A172 (cell line): ENCODE measurements at places on chromosomes 16 and 17.
A peak's percentile ranks its signal among the peaks of the same experiment; 100 is the strongest.

DNA sequence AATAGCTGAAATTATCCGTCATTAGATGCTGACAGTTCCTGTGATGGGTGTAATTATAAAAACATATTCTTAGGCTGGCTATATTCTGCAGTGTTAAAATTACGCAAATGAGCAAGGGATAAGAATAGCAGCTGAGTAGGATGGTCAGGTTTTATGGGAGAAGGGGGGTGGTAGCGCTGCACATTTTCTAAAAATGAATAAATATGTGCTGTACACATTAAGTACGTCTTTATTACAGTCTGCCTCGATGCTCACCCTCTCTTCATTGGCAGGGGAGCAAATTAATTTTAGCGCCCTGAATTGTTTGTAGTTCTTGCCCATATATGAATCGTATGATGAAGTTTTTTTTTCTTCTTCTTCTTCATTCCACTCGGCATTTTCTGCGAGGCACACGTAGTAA lies 244.2 kb downstream of the SNX29 start:
- DNase-seq, result no peak

DNA sequence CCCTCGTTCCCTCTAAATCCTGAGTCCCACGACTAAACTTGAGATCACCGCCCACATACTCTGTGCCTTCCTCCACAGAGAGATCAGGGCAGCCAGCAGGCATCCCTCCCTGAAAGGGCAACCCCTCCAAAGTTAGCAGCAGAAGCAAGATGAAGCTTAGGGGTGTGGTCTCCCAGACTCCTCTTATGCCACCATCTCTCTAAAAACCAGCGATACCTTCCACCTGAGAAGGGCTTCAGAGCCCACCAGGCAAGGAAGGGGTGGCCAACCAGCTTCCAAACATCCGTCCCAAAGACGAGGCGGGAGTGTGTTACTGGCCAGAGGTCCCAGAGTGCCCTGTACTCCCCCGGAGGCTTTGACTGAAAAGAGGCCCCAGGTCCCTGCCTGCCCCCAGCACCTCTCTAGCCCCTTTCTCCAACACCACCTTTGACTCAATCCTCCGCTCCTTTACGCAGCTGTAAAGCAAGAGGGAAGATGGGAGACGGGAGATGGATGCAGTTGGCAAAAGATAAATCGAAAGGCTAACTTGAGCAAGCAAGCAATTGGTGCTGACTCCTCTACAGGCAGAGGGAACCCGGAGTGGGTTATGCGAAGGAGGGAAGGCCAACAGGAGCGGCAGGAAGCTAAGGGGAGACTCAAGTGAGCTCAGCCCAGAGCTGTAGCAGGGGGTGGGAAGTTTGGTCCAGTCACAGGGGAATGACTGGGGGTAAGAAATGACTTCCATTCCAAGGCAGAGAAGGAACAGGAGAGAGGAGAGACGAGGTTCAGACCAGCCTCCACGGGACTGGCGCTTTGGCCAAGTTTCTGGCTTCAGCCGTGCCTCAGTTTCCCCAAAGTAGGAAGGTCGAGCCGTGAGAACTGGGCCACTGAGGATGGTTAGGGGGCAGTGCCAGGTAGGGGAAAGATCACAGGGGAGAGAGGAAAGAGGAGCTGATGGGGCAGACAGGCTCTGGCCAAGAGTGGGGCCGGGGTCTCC lies 1.0 kb downstream of the ST3GAL2 start:
- no peak for DNase-seq

DNA sequence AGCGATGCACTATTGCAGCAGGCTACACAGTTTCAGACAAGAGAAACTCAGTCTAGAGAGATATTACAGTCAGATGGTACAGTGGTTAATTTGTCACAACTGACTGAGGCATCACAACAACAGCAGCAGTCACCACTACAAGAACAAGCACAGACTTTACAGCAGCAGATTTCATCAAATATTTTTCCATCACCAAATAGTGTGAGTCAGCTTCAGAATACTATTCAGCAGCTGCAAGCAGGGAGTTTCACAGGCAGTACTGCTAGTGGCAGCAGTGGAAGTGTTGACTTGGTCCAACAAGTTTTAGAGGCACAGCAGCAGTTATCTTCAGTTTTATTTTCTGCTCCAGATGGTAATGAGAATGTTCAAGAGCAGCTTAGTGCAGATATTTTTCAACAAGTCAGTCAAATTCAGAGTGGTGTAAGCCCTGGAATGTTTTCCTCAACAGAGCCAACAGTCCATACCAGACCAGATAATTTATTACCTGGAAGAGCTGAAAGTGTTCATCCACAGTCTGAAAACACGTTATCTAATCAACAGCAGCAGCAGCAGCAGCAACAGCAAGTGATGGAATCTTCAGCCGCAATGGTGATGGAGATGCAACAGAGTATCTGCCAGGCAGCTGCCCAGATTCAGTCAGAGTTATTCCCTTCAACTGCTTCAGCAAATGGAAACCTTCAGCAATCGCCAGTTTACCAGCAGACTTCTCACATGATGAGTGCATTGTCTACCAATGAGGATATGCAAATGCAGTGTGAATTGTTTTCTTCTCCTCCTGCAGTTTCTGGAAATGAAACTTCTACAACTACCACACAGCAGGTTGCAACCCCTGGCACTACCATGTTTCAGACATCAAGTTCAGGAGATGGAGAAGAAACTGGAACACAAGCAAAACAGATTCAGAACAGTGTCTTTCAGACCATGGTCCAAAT lies 34.1 kb downstream of the NQO1 start:
- peak; percentile 5 for DNase-seq

- no peak for DNase-seq
Measured at GRCh38 chr17:80899402-80900268, 92.0 kb upstream of the CHMP6 start.

DNA sequence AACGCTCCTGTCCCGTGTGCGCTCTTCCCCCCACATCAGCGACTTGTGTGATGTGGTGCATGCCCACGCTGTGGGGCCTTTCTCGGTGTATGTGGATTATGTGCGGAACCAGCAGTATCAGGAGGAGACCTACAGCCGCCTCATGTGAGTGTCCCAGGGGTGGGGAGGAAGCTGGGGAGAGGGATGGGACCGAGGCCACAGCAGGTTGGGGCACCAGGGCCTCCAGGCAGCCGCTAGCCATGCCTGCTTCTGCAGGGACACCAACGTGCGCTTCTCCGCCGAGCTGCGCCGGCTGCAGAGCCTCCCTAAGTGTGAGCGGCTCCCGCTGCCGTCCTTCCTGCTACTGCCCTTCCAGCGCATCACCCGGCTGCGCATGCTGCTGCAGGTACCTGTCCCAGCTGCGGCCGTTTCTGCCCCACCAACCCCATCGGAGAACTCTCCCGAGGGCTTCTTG lies 5.8 kb downstream of the ARHGEF15 start:
- no peak for DNase-seq

DNA sequence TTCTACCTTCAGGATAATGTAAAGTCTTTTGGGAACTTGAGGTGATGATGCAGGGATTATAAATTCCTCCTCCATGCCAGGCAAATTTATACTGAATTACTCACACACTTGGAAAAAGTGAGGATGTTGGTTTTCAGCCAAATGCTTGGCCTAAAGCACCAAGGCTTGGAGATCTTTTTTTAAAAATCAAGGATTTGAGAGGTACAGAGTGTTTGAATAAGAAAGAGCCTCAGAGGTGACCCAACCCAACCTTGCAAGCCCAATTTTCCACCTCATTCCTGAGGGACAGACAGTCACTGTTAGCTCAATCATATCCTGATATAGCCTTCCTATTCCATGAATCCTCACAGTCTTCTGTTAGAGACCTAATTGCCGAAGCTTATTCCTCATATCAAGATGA lies 14.0 kb downstream of the GRIN2A start:
- peak; percentile 29 for DNase-seq

- no peak for DNase-seq
Measured at GRCh38 chr17:80473701-80474100, 2.7 kb downstream of the NPTX1 start.

DNA sequence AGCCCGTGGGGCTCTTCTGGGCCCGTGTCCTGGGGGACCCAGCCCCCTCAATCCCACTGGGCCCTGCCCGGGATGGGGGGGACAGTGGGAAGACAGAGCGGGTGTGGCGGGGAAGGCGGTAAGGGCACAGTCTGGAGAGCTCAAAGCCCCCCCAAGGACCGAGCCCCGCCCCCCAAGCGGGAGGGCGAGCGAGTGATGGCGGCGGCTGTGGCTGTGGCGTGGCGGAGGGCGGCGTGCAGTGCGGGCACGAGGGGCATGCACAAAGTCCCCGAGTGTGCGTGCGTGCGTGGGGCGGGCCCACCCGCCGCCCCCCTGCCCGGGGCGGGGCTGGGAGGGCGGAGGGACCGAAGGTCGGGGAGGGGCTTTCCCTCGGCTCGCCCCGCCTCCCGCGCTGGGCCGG lies 3.6 kb upstream of the WDR24 start:
- no peak for DNase-seq

DNA sequence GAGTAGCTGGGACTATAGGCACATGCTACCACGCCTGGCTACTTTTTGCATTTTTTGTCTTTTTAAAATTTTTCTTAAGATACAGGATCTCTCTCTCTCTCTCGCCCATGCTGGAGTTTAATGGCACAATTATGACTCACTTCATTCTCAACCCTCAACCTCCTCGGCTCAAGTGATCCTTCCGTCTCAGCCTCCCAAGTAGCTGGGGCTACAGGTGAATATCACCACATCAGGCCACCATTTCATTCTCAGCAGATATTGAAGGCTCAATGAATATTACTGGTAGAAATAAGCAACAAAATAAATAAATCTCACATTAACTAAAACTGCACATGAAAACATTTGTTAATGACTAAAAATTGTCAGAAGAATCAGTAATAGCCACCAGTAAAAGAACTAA lies 41.7 kb downstream of the BRIP1 start:
- no peak for DNase-seq

GRCh38 chr17:14067347-14067746 lies 2.0 kb upstream of the COX10 start:
- DNase-seq, result no peak

DNA sequence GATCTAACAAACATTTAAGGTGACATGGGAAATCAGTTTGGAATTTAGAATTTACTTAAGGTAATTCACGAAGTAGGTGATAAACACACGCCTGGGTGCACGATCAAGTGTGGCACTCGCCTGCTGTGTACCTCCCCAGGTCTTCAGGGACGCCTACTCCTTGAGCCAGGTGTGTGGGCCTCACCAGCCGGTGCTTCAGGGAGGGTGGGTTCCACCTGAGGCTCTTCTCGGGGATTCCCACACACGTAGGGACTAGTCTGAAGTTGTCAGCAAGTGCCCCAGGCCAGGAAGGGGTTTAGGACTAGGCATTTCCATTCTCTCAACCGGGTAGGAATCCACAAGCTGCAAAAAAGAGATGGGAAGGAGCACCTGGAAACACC lies 9.8 kb upstream of the NAT9 start:
- no peak for DNase-seq

DNA sequence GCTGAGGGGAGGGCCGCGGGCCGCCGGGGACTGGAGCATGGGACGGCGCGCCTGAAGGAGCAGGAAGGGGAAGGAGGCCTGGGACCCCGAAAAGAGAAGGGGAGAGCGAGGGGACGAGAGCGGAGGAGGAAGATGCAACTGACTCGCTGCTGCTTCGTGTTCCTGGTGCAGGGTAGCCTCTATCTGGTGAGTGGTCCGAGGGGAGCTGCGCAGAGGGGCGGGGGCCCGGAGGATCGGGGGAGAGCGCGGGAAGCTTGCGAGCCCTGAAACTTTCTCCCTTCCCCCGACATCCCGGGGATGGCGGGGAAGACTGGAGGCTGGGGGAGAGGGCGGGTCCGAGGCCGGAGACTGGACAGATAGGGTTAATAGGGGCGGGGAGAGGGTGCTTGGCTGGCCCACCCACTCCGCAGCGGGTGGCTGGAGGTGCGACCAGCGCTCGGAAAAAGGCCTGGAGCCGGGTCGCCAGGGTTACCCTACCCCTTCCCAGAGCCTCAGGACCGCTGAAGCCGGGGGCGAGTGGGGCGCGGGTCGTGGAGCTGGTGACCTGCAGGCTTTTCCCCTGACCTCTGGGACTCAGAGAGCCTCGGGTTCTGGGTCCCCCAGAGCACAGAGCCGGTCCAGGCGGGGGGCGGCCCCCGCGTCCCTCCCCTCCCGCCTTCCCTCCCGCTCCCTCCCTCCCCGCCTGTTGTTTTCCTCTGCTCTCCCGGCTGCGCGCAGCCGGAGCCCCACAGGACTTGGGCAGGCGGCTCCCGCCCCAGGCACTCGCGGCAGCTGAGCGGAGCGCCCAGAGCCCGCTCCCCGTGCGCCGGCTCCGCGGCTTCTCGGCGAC lies 631 bp downstream of the NXPH3 start:
- DNase-seq, result no peak

DNA sequence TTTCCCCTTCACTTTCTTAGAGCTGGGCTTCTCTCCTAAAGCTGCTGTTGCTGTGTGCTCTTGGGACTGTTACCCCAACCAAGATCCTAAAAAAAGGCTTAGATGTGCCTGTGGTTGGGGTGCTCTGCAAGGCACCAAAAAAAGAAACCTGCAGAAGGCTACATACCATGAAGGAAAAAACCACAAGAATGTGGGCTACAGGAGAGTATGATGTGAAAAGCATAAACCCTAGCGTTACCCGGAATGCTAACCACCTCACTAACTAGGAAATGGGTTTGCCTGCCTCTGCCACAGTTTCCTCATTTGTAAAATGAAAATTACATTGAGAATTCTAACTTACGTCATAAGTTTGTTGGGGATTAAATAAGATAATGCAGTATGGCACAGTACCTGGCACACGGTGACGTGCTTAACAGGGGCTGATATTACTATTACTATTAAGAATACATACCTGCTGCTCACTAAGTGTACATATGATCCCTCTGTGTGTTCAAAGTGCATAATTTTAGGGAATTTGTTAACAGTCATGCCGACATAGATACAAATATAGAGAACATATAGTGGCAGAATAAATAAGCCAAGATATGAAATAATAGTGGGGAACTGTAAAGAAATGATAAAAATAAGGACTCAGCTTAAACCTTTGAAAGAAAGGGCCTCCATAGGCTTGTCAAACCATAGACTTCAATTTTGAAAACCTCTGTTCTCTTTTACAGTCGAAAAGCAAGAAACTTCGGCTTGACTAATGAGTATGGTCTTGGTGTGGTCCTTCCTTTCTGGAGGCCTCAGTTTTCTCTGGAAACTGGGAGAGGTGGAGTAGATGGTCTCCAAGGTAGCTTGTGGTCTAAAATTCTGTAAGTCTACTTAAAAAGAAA lies 177.8 kb upstream of the TBX2 start:
- peak; percentile 36 for DNase-seq

DNA sequence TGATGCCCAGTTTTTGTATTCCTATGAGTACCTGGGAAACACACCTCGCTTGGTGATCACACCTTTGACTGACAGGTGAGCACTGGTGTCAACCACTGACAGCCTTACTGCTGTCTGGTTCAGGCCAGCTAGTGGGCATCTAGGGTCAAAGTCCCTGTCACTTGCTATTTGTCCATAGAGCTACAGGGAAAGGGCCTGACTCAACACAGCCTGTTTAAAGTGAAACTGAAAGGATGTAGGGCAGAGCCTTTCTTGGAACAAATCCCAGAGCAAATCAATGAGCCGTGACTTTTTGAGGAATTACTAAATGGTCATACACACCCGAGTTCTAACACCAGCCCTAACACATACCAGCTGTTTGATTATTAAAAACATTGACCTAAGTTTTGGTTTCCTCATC lies 106.8 kb downstream of the DNAH9 start:
- DNase-seq, result no peak

DNA sequence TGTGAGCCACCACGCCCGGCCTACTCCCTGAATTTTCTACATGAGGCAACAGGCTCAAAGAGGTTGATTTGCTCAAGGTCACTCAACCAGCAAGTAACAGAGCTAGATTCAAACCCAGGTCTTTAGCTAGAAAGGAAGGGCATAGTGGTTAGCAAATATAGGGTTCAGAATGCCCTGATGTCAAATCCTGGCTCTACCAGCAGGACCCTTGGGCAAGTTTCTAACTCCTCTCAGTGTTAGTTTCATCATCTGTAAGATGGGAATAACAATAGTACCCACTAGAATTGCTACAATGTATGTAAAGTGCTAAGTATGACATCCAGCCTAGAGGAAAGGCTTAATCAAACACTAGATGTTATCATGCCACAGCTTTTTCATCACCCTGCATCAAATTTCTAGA lies 19.1 kb upstream of the CYB5B start:
- DNase-seq, result no peak
